ENCODE measurements at places on chromosomes 13 and 19.

- no peak for DNase-seq
These were observed 917 bp downstream of the FBXW9 start for GRCh38 chr19:12695514-12695913.

- no peak for DNase-seq
These were observed 8.9 kb downstream of the ETHE1 start for GRCh38 chr19:43518051-43518450.

DNA sequence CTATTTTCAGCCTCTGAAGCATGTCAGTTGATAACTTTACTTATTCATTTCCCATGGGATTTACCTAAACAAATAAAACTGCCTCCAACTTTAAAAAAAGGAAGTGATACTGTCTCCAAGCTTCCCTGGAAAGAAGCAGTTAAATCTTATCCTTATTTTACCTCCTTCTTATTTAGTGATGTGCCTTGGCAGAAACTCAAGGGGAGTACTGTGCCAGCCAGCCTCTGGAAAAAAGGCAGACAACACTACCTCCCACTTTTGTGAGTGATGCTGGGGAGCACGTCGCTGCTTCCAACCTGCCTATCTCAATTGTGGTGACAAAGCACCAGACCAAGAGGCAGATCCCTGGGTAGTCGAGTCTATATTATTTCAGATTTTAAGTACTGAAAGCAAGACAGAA, 765.6 kb downstream of the DIAPH3 start:
- no peak for DNase-seq

DNA sequence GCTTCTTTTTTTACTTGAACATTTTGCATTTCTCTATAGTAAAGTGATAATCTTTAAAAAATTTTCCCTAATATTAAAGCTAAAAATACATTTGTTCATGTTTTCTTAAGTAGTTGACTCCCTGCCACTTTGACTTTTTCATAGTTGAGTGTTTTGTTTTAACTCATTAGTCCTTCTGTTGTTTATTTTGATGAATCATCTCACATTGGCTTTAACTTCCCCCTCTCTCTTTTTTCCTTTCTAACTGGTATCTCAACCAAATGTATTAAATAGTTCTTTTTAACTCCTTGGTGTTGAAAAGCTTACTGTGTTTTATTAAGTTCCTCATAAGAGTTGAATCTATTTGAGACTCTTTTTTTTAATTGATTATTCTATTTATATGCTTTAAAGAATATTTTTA, 2.8 kb downstream of the TNFSF13B start:
- no peak for DNase-seq

DNA sequence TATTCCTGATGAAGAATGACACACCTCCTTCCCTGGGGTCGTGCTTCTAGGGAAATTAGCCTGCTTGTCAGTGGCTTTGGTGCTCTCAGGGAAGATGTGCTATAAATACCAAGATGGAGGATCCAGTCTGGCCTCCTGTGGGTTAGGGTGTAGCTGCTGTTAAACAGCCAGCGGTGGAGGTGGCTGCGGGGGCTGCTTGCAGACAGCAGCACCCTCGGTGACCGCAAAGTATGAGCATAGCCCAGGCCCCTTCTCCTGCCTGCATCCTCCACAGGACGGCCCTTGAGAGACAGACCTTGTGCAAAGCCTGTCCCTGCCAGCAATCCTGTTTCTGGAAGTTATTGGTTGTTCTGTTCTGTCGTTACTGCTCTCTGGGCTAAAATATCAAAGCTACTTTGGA, 11.4 kb downstream of the VSTM2B start:
- no peak for DNase-seq

GRCh38 chr13:95614641-95615245, 29.8 kb downstream of the DZIP1 start:
- no peak for DNase-seq

- DNase-seq = no peak
These were observed 6.1 kb upstream of the GGACT start for GRCh38 chr13:100594731-100595130.

DNA sequence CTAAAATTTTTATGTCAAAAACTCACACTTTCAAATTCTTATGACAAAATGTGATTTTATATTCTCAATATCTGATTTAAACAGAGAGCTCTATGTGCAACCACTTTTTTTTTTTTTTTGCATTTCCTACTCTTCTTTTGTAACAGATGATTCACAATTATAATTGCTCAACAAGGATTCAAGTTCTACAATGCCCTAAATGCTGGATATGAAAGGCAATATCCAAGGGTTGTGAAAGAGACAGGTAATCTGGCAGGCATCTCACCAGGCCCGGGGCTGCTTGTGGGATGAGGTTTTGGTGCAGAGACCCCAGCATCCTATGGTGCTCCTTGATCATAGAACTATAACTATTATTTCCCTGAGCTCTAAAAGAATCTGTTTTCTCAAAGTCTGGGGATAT, 363.6 kb upstream of the NBEA start:
- no peak for DNase-seq

- no peak for DNase-seq
These were observed 15.0 kb downstream of the SPPL2B start for GRCh38 chr19:2343289-2343982.

DNA sequence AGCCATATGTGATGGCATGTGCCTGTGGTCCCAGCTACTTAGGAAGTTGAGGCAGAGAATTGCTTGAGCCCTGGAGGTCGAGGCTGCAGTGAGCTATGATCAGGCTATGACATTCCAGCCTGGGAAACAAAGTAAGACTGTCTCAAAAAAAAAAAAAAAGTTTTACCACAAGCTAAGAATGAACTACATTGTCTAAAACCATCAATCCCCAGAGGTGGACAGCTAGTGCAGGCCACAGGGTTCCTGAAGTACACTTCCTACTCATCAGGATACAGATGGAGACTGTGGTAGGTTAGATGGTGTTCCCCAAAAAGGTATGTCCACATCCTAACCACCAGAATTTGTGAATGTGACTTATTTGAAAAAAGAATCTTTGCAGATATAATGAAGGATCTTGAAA, 63.5 kb upstream of the DOCK9 start:
- DNase-seq = no peak

DNA sequence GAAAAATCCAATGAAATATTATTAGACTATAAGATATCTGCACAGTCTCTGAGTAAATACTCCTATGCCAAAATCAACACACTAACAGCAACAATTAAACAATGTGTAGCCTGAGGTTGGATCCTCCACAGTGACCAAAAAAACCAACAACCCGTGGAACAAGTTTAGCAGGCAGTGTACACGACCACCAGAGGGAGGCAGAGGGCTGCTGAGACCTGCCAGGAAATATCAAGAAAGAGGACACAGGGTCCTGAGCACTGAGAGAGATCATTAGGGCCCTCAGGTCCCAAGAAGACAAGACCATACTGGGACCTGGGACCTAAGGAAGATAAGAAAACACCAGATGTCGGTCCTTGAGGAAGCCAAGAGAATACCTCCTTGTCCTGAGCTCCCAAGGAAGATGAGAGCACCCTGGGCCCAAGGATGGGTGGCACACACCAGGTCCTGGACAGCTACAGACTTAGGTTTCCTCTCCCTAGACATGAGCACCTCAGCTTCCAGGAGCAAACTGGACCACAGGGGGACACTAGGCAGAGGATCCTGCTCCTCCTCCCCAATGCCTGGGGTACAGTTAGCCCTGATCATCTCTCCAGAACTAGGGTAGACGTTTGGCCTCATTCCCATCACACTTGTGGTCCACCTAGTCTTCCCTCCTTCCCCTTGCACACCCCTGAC, 822 bp upstream of the ZNF274 start:
- no peak for DNase-seq

GRCh38 chr13:96771486-96772367, 222.5 kb downstream of the OXGR1 start:
- DNase-seq = no peak

- DNase-seq = no peak
These were observed 468.6 kb downstream of the COG6 start for GRCh38 chr13:40123962-40124632.

DNA sequence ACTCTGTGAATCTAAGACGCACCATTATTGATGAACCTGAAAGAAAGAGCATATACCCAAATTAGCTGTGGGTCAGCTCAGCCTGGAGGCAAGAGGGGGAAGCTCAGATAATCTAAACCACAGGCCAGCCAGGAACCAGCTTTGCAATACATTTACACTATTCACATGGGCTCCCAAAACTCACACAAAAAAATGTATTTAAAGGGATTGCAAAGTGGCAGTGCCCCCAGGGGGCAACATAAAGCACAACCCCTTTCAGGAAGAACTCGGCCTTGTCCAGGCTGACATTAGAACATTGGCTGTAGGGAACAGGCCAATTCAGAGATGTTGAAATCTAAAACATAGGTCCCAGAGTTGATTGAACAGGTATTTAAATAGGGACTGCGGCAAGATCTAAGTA, 3.2 kb upstream of the PROZ start:
- no peak for DNase-seq

- no peak for DNase-seq
These were observed 160.9 kb downstream of the TBC1D4 start for GRCh38 chr13:75321084-75321483.

- DNase-seq = no peak
These were observed 17.6 kb downstream of the GNA11 start for GRCh38 chr19:3111586-3112247.

- DNase-seq = no peak
These were observed 281.6 kb downstream of the DNAJC15 start for GRCh38 chr13:43304945-43305344.

- DNase-seq = no peak
These were observed 4.3 kb upstream of the SAMD1 start for GRCh38 chr19:14094854-14095253.

- no peak for DNase-seq
These were observed 381.3 kb downstream of the ENOX1 start for GRCh38 chr13:43405457-43405856.

DNA sequence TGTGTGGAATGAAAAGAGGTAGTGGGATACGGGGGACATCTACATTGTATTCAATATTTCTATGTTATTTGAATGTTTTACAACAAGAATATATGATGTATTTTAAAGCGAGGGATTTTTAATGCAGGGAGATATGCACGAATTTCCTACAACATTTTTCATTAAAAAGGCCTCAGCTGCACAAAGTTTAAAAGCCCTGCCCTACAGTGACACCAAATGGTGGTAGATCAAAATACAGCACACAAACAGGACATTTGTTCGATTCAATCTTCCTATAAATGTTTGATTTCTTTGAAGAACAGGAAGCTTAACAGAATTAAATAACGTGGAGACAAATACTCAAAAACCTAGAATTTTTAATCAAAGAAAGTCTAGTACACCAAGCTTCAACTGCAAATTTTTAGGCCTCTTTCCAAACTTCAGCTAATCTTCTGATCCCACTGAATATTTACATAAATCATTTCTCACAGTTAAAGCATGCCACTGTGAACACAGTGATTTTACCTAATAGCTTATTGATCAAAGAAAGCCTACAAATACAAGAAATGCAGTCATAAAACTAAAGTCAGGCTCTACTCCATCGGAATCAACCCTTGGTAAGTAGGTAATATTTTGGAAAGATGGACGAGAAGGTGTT, 257.2 kb downstream of the DIAPH3 start:
- no peak for DNase-seq

DNA sequence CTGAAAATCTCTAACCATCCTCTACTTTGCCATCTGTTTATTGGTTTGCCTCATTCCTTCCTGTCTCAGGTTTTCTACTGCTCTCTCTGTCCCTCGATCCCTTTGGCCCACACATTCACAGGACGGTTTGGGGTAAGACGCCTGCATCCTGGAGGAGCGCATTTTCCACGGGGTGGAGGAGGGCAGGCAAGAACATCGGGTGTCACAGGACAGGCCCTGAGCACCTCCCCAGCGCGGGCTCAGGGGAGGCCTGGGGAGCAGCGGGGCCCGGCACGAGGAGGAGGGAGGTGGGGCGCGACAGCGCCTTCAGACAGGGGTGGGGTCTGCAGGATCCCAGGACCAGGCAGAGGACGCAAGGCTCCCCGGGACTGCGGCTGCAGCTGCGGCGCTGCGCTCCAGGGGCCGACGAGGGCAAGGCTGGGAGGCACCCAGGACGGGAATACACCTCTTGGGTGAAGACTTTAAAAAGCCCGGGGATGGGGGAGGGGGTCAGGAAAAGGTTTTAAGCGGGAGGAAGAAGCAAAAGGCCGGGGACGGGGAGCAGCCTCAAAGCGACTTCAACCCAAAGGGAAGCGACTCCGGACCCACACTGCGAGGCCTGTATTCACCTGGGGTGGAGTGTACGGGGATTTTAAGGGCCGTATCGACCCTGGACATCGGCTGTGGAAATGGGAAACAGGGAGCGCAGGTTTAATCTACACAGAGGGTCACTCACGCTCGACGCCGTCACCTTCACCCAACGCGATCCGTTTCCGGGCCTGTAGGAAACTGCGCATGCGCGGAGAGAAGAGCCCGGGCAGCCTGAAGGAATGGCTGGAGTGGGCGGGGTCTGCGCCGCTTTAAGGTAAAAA, at the start of gene ZNF415:
TSS of gene ZNF415 (minus strand) at position 770 of the 851 bp plus-strand sequence. CDS start 10,234 bp downstream, outside the sequence.
- DNase-seq = no peak

GRCh38 chr19:5101871-5102270, 133.0 kb downstream of the KDM4B start:
- DNase-seq = no peak

GRCh38 chr13:66689037-66689619, 541.0 kb downstream of the PCDH9 start:
- no peak for DNase-seq

DNA sequence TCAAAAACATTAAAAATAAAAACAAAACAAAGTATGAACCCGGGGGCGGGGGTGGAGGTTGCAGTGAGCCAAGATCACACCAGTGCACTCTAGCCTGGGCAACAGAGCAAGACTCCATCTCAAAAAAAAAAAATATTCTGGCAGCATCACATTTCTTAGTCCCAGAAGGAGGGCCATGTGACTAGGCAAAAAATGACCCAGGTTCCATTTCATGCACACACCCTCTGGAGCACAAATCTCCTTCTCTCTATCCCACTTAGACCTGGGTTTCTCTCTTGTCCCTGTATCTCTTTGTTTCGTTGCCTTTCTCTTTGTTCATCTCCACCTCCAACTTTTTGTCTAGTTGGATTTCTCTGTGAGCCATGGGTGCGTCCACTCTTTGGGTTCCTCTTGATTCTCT, 6.2 kb upstream of the CYP2A7 start:
- no peak for DNase-seq

DNA sequence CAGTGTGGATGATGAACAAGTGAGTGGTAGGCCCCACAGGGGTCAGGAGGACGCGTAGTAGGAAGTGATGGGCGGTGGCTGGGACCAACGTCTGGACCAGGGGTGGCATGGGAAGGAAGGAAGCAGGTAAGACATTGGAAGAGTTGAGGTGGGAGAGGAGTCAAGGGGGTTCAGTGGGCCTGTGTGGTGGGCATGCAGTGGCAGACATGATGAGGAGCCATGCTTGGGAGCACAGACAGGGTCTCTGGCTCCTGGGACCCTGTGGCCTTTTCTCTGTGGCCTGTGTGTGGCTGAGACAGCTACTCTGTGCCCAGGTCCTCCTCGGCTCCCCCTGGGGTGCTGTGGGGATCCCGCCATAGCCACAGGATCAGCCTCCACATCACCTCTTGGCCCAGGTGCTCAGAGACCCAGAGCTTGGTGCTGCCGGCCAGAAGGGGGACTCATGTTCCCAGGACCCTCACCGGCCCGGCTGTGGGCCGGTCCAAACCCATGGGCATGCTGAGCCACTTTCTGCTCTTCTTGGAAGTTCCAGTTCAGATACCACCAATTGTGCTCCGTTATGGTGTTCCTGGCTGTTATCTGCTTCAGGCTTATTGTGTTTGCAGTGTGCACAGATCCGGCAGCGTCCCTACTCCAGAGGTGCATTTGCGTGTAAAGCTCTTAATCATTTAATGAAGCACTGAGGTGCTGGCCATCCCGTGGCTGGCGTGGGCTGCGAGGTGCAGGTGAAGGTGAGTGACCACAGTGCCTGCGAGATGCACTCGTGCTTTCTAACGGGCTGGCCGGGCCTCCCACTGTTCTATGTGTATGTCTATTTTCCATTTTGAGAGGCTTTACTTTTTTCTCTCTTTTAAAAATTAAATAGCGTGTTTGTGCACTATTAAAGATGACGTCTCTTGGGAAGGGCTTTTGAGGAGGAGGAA, 147.9 kb downstream of the TEX29 start:
- no peak for DNase-seq

Data from NCI-H774 (cell line).